ENCODE measurements at places on chromosomes 1 and 21.

- no peak for DNase-seq
Measured at GRCh38 chr21:36055551-36055950, 4.8 kb downstream of the SETD4 start.

DNA sequence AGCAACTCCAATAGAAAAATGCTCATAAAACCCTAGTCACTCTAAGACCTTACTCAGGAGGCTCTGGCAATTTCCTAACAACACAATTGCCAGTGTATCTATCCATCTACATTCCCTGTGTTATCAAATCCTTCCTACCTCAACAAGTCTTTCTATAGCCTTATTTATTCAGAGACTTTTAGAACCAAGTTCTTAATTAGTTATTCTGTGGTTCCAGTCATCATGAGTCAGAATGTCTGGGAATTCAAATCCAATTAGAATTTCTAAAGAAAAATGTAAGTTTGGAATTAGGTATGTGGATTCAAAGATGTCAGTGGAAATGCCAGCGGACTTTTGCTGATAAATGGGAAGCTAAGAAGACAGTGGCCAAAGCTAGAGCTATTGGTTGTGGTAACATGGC is 302.6 kb upstream of the C1orf87 start:
- DNase-seq = no peak

DNA sequence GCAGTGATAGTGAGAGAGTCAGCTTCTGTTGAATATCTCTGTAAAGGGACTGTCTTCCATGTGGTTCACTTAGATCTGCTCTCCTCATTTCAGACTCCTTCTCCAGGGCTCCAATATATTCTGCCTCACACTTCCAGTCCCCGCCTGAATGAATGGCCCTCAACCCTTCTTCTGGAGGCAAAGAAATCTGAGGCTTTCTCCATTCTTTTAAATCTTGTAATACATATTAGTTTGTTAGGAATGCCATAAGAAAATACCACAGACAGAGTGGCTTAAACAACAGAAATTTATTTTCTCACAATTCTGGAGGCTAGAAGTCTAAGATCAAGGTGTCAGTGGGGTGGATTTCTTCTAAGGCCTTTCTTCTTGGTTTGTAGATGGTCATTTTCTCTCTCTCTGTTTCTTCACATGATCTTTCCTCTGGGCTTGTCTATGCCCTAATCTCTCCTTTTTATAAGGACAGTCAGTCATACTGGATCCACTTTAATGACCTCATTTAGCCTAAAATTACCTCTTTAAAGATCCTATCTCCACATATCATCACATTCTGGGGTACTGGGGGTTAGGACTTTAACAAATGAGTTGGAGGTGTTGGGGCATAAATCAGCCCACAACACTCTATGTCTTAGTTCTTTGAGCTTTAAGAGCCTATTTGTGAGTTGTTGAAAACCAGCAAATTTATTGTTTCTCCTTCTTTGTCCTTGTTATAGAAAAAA is 128.5 kb upstream of the KCNK2 start:
- DNase-seq = no peak

GRCh38 chr1:30411206-30411605 is 312.2 kb downstream of the MATN1 start:
- no peak for DNase-seq

GRCh38 chr1:181208083-181208482 is 119.6 kb downstream of the IER5 start:
- no peak for DNase-seq

DNA sequence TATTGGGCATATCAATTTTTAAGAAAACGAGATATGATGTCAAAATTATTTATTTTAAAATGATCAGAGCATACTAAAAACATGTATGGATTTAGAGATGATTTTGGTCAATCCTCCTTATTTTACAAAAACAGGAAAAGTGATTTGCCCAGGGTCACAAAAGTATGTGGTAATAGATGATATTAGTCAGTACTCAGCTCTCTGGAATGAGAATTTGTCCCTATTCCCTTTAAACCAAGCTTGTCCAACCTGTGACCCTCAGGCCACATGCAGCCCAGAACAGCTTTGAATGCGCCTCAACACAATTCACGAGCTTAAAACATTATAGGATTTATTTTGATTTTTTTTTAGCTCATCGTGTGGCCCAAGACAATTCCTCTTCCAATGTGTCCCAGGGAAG is 104.7 kb downstream of the AKT3 start:
- DNase-seq = no peak

- DNase-seq = no peak
Measured at GRCh38 chr1:77830946-77831345, 51.5 kb downstream of the MIGA1 start.

- no peak for DNase-seq
Measured at GRCh38 chr1:234529095-234529949, 50.3 kb upstream of the TARBP1 start.

- DNase-seq = no peak
Measured at GRCh38 chr1:85258536-85259117, 835 bp downstream of the C1orf52 start.

DNA sequence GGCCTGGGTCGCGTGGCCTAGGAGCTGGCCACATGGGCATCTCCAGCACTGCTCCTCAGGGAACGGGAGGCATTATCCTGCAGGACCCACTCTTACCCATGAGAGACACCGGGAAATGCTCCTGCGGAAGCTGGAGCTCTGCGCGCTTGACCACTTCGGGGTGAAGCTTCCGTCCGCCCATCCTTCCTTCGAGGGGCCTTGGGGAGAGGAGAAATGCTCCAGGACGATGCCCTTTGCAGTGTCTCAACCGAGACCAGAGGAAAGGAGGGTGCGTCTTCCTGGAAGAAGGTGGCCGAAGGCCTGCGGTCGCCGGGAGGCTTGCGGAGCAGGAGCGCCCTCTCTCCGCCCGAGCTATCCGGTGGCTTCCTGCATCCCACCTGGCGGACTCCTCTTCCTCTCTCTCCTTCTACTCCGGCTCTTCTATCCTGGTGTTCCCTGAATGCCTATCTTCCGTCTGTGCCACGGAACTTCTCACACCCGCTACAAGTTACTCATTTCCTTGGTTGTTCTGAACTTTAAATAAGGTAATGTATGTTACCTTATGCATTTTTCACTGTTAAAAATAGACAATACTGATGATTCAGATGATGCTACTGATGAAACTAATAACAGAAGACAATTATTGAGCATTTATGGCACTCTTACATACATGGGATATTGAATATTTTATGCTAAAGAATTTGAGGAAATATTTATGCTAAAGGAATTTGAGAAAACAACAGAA is 91.4 kb downstream of the PRKAB2 start:
- no peak for DNase-seq

DNA sequence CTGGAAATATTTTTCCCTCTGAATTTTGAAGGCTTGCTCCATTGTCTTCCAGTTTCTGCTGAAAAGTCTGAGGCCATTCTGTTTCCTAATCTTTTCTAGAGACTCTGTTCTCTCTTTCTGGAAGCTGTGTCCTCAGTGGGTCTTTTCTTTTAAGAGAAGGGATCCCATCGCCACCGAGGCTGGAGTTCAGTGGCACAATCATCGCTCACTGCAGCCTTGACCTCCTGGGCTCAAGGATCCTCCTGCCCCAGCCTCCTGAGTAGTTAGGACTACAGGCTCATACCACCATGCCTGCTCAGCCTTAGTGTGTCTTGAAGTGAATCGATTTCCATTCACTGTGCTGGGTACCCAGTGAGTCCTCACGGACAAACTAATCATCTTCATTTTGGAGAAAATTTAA is 9.6 kb upstream of the LRP8 start:
- DNase-seq = peak; percentile 26

GRCh38 chr1:227120826-227121225 is 180.7 kb downstream of the COQ8A start:
- DNase-seq = no peak

GRCh38 chr1:50570066-50570468 is 146.8 kb upstream of the DMRTA2 start:
- no peak for DNase-seq

- DNase-seq = no peak
Measured at GRCh38 chr1:6976044-6976375, 190.8 kb downstream of the CAMTA1 start.

DNA sequence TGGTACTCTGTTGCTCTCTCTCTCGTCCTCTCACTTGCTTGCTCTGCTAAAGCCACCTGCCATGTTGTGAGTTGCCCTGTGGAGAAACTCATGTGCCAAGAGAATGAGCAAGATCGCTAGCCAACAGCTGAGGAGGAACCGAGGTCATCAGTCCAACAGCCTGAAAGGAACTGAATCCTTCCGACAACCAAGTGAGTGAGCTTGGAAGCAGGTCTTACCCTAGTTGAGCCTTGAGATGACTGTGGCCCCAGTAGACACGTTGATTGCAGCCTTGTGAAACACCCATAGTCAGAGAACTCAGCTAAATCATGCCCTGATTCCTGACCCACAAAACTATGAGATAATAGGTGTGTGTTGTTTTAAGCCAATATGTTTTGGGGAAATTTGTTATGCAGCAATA is 48.1 kb upstream of the BACH1 start:
- DNase-seq = no peak

DNA sequence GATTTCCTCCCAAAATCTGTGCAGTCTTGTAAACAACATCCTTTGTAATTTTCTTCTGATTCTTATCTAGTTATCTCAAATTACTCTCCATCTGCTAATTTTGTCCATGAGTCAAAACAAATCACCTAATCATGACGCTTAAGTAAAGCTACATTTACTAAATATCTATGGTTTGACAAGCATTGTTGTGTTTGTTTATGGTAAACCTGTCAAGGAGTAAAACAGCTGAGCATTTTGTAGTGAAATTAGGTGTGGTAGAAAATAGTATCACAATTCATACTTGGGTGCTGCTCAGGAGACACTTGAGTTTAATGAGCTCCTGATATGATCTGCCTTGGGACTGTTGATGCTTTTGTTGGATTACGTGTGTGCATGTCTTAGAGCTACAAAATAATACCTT is 11.6 kb downstream of the TIPRL start:
- DNase-seq = no peak

GRCh38 chr1:180343921-180344769 is 114.1 kb downstream of the LHX4 start:
- DNase-seq = no peak

DNA sequence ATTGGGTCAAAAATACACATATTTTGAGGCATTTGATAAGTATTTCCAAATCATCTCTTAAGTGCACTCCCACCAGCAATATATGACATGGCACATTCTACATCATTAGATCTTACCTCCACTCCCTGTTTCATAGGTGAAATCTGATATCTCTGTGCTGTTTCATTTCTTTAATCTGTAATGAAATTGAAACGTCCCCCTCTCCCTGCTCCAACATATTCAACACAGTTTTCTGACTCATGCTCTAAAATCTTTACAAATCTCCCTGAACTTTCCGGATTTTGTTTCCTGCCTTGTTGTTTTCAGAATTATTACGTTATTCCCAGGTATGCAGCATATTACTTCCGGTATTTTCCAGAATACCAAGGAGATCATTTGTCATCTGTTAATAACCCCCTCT is 66.1 kb upstream of the AKT3 start:
- DNase-seq = no peak

DNA sequence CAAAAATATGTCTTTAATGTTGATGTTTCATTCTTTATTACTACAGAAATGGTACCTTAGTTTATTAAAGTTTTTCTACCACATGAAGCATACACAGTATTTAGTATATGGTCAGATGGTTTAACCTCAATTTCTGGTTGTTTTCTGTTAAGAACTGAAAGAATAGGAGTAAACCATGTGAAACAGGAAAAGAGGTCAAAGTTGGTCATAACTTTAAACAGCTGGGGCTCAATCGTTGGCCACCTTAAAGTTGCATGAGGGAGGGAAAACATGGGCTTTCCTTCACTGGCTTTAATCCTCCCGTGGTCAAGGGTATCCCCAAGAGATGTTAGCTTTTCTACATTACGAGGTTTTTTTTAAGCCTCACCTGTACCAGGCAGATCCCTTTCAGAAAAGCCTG is 483.3 kb upstream of the ADAMTS5 start:
- DNase-seq = no peak

DNA sequence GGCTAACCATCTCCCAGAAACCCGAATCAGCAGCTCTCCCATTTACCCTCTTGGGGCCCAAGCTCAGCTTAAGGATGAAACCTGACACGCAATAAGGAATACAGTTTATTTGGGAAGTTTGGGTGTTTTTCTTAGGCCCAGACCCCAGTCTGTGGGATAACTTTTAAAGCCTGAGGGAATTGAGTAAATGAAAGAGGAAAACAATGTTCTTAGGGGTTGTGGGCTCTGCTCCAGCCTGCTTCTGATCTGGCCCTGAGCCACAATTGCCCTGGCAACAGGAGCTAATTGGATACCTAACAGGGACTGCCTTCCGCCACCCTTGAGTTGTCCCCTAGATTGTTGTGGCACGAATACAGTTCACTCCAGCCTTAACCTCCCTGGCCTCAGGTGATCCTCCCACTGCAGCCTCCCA is 20.1 kb downstream of the DYRK3 start:
- no peak for DNase-seq

DNA sequence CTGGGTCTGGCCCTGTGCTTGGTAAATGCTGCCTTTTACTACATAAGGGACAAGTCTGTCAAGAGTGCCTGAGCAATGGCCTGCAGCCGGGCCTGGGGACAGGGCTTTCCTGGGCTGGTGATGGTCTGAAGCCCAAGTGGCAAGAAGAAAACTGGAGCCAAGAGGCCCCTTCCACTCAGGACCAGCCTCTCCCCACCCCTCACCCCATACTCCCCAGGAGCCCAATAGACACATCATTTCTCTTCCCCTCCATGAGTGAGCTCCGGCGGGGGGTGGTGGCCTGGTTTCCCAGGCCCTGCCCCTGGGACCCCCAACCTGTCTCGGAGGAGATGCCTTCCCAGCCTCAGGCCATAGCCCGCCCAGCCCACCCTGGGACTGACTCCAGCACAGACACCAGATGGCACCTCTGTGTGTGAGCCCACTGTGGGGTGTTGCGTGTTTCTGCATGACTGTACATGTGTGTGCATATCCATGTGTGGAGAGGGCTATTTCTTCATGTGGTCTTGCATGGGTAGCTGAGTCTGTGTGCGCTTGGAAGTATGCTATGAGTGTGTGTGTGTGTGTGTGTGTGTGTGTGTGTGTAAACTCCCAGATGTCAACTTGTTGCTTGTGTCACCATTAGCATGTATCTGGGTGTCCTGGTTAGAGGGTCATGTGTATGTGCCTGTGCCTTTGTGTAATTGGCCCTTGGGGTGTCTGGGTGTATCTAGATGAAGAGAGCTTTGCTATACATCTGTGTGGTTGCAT is 14.3 kb upstream of the LRP8 start:
- DNase-seq = peak; percentile 38

GRCh38 chr1:244675167-244675566 is 22.2 kb downstream of the DESI2 start:
- DNase-seq = no peak

DNA sequence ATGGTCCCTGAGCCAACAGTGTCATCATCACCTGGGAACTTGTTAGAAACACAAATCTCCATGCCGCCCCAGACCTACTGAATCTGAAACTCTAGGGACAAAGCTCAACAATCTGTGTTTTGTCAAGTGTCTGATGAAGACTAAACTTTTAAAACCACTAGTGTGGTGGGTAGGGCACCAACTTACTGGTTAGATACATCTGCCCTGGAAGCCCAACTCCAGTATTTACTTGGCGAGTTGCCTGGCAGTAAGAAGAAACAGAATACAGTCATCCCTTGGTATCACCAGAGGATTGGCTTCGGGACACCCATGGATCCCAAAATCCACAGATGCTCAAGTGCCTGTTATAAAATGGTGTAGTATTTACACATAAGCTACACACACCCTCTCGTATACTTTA is 367.9 kb upstream of the DUSP10 start:
- DNase-seq = no peak

- no peak for DNase-seq
Measured at GRCh38 chr1:45722809-45723208, 27.6 kb downstream of the IPP start.

GRCh38 chr21:32957545-32957944 is 68.2 kb upstream of the OLIG2 start:
- no peak for DNase-seq

Measured in sciatic nerve (tissue), 2 donors.